ENCODE measurements at places on chromosomes 11 and 22.

- no peak for DNase-seq
These were observed 53.4 kb downstream of the DGCR2 start for GRCh38 chr22:19068784-19069271.

DNA sequence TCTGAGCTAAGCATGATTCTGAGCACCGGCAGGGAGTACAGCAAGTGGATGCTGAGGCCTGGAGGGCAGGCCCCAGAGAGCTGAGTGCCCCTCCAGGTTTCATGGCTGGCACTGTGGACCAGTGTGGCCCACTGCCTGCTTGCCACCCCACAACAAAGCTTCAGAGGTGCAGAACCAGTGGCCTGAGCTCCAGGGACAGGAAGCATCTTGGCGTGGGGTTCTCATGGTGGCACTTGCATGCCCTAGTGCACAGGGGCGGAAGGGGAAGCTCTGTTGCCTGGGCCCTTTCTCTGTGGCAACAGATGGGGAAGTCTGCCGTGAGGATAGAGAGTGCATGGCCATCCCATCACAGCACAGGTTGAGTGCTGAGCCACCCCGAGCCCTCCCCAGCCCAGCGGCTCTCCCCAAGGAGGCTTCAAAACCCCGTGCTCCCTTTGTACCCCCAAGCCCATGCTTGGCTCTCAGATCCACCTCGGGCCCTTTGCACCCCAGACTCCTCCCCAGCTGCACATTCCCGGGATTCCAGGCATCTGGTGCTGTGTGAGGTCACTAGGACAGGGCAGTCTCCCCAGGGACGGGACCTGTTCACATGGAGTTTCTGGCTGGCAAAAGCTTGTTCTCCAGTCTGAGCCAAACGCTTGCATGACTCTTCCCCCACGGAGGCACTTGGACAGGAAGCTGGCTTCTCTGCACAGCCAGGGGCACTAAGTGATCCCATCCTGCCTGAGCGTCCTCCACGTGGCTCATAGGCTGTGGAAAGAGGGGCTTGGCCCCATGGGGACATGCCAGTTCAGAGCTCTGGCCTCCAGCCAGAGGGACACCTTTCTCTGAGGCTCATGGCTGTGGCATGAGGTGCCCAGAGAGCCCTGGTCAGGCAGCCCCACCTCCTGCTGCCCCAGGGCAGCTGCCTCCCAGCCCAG lies 4.2 kb downstream of the SLC25A1 start:
- peak; percentile 54 for DNase-seq

GRCh38 chr22:20526628-20527355 lies 19.4 kb downstream of the MED15 start:
- DNase-seq: peak; percentile 84

DNA sequence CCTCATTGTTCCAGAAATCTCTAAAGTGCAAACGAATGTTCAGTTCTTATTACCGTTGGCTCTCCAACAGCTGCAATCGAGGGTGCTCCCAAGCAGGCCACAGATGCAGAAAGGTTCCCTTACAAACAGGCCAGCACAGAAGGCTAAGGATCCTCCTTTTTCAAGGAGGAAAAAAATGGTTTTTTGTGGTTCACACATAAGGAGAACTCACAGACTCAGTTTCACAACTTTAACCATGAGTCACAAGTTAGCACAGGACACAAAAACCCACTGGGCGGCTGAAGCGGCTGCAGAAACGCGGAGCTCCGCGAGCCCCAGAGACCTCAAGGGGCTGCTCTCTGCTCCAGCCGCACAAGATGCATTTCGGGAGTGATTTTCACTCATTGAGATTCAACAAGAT lies 98.2 kb upstream of the PRR5 start:
- DNase-seq: no peak

DNA sequence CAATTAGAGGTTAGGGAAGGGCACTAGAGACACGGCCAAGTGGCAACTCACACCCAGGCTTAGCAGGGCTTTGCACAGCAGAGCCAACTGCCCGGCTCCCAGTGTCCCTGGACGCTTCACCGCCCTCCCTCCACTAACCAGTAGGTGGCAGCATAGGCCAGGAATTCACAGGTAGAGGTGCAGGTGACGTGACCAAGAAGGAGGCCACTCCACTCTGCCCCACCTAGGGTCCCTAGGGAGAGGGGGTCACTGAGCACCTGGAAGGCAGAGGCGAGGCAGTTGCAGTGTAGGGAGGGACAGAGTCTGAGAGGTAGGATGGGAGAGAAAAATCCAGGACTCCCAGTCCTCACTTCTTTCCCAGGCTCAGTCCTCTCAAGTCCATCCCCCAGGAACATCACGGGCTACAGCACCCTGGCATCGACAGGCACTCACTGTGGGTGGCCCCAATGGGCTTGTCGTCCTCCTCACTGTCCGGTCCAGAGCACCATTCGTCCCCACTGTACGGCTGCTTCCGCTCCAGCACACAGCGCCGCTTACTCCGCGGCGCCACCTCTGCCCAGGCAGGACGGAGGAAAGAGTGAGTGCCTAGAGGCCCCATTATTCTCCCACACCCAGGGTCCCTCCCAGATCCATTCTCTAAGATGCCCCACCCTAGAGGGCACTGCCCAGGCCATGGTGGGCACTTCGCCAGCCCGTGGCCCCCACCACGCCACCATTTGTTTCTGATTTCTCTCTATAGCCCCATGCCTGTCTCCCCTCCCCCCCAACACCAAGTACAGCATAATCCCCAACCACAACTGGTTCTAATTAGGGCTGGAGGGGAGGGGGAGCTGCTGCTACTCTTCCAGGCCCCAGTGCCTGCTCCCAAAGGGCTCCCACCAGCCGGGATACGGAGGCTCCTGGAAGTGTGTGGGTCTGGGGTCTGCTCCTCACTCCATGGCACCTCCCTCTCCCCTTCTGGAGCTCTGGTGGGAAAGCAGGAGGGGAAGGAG lies 18.4 kb downstream of the BCL9L start:
- peak; percentile 81 for DNase-seq

DNA sequence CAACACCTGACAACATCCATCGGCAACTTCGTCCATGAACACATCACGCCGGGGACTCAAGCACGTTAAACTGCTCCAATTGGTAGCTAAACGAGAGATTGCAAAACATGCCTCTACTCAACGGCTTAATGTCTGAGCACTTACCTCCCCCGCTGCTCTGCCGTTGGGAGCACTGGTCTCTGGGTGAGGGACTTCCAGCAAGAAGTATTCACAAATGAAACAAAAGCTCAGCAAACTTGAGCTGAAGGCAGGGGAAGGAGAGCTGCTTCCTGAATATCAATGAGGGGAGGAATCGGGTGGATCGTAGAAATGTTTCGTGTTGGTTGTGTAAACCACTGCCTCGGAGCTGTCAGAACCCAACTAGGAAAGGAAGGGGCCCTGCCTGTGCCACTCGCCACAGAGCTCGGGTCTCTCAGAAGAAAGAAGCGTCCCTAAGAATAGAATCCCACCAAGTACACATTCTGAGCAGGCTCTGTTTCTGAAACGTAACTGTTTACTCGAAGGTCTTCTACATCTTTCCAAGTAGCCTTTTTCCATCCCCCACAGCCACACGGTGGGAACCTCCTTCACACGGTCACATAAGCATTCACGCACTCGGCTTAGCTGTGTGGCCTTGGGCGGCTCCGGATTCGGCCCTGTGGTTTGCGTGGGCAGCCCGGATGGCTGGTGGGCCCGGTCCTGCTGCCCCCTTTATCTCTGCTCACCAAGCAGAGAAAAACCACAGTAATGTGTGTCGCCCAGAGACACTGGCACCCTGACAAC lies at the start of gene MLC1:
Gene MLC1 (minus strand): TSS at position 216 of the 762 bp plus-strand sequence. CDS start 524 bp downstream, outside the sequence.
- DNase-seq: no peak

- DNase-seq: no peak
These were observed 46.5 kb upstream of the CCND1 start for GRCh38 chr11:69594481-69594880.

- DNase-seq: no peak
These were observed 3.9 kb downstream of the DERL3 start for GRCh38 chr22:23834793-23835483.

DNA sequence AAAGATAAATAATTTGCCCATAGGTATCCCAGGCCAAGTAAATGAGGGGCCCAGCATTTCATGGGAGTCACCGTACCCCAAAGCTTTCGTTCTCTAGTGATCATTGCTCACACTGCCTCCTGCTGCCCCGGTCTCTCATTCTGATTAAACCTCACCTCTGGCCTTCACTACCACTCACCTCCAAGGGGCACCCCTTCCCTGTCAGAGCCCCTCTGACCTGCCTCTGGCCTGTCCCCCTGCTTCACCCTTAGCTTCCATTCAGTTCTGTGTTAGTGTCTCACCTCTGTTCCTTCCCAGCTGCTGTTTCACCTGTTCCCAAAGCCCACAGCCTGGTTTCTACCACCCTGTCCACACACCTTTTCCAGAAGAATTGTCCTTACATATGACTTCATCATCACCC lies 150.3 kb upstream of the E2F8 start:
- DNase-seq: no peak

GRCh38 chr11:124970925-124971324 lies 16.9 kb downstream of the CCDC15 start:
- DNase-seq: peak; percentile 8

DNA sequence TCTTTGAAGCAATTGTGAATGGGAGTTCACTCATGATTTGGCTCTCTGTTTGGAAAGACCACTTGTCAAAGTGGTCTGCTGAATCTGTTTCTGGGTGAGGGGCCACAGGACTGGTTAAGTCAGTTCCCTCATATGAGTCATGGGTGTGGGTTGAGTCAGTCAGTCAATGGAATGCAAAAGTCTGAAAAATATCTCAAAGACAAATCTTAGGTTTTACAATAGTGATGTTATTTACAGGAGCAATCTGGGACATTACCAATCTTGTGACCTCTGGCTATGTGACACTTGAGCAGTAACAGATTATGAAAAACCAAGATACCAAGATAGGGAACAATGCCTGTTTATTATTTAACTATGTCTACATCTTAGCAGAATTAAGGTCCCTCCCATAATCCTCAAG lies 311.6 kb downstream of the AASDHPPT start:
- DNase-seq: peak; percentile 77

GRCh38 chr11:119664063-119664572 lies 64.9 kb downstream of the NECTIN1 start:
- DNase-seq: peak; percentile 8

DNA sequence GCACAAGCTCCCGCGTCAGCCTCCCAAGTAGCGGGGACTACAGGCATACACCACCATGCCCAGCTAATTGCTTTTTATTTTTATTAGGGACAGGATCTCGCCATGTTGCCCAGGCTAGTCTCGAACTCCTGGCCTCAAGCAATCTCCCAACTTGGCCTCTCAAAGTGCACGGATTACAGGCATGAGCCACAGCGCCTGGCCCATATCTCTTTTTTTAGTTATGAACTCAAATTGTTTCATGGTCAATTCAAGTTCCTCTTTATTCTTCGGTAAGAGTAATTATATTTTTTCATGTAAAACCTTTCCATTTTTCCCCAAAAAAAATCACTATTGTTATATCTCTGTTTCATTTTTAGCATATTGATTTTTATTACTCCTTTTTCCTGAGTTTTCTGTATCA lies 25.5 kb downstream of the FCHSD2 start:
- no peak for DNase-seq

DNA sequence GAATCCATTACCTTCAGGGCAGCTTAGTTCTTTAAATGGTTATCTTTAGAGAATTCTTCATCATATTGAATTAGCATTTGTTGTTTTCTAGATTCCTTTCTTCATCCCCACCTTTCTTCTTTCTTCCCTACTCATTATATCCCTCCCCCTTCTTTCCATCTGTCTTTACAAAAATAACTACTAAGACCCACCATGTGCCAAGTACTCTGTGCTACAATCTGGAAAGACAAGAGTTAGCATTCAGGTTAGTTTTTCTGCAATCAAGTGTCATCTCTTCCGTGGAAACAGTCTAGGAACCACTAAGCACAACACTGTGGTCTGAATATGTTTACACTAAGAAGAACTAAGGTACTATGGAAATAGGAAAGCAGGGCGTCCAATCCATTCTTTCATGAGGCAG lies 897.4 kb upstream of the TENM4 start:
- DNase-seq: no peak

GRCh38 chr11:37830529-37830928 lies 1232.5 kb upstream of the RAG2 start:
- DNase-seq: no peak

- DNase-seq: no peak
These were observed 1036.0 kb upstream of the CCDC90B start for GRCh38 chr11:84322211-84322610.
